ENCODE measurements at places on chromosomes 5 and 9.

GRCh38 chr9:37187713-37188439, 67.5 kb downstream of the ZCCHC7 start:
- DNase-seq = no peak

GRCh38 chr5:150490296-150490669, 17.6 kb upstream of the NDST1 start:
- no peak for DNase-seq

- DNase-seq = no peak
Observed at GRCh38 chr9:77927265-77927664, 104.3 kb downstream of the GNAQ start.

DNA sequence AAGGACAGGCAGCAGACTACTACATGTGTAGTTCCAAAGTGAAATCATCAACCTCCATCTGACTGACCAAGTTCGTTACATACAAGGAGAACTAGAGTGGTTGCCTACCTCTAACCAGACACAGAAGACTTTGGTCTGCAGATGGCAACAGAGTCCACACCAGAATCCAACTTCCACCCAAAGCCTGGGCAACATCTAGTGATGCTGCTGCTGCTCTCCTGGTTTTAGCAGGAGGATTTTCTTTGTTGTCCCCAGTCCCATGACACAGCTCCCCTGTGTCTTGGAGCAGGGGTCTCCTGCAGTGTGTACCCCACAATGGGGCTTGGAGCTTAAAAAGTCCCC, 46.4 kb upstream of the APC start:
- no peak for DNase-seq

- DNase-seq = no peak
Observed at GRCh38 chr9:124108216-124108615, 96.6 kb downstream of the LHX2 start.

DNA sequence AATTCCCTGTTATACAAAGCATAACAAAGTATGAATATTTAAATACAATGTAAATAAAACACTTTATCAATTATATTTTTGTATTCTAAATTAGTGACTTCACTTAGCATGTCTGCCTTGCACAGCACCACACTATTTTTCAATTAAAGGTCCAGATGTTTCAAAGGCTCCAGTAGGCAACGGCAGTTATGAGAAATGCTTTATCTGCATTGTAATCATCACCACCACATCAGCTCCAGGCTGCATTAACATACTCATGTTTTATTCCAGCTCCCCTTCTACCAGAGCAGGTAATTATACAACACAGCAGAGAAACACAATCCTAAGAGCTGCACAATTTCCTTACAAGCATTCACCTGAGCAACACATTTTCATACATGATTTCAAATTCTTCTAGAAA, 102.8 kb downstream of the MAPKAP1 start:
- DNase-seq = no peak

DNA sequence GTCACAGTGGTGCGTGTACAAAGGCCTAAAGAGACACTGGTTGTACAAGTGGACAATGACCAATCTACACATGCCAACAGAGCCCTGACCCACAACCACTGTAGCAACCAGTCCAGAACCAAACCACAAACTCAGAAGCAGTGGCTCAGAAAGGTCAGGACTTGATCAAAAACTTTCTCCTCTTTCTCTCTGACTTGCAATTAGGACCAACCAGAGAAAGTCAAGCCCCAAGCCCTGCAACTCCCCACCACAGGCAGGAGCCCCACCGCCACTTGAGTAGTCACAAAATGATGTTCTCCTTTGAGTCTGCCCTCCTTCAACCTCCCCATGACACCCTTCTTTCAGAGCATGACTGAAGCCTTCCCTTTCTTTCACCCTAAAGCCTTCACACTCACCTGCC, 291.8 kb downstream of the CDH10 start:
- DNase-seq = no peak

- DNase-seq = no peak
Observed at GRCh38 chr5:58258984-58259684, 200.8 kb downstream of the PLK2 start.

DNA sequence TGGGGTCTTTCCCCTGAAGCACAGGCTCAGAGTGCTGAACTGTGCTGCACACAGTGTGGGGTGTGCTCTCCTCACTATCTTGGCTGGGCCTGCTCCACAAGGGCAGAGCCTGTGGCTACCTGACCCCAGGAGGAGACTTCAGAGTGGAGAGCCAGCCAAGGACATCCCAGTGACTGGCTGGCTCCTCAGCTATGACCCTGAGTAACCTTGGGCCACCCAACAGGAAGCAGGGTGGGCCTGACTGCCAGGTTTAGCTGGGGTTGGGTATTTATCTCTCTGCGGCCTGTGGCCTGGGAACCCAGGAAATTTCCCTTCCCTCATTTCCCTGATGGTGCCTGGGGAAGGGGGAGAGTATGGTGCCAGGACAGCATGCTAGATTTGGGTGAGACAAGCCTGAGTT, 2.1 kb upstream of the EEIG1 start:
- no peak for DNase-seq

- DNase-seq = no peak
Observed at GRCh38 chr9:134170532-134171315, 6.4 kb upstream of the RNU6ATAC start.

DNA sequence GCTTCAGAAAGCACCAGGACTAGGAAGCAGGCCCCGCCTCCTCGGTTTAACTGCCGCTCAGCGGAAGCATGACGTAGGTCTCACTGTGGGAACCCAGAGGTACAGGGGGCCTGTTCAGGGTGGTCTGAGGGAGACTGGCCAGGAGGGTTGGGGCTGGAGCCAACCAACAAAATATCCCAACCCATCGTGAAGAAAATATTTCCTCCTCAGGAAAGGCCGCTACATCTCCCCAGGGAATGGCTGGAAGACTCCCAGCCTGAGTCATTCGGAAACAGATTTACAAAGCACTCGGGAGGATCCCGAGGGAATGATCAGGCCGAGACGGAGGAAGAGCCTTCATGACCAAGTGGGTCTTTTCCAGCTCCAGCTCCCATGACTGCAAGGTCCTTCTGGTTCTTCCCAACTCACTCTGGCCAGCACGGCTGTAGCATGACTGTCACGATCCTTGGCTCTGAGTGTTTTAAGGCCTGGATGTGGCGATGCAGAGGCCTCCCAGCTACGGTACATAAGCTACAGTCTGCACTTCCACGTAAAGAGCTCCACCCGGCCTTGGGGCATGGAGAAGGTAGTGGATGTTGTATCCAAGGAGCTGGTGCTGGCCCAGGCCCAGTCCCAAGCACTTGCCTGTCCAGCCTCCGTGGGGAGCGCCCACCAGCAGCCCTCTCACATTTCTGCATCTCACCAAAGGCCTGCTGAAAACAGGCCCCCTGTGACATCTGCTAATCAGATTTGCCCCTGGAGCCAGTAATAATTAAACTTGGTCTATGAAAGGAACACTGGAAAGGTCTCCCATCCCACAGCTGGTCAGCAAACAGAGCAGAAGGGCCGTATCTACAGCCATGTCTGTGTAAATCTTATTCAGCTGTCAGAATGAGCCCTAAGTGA, 100.6 kb downstream of the LHFPL2 start:
- no peak for DNase-seq

GRCh38 chr9:135551031-135551430, 5.1 kb downstream of the OBP2A start:
- DNase-seq = no peak

DNA sequence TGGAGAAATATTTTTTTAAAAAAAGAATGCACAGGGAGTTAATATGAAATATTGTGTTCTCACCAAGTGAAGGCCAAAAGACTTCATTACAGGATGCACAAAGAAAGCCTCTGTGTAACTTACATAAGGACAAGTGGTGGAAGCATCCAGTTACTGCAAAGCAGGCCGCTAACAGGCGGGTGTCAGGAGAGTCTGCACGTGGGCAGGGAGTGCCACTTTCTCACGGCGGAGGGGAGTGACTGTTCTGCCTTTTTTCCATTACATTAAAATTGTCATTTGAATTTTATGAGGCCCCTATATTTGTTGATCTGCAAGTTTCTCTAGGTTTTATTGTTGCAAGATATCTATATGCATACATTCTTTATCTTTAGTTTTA, 28.1 kb upstream of the SPATA31E1 start:
- no peak for DNase-seq

GRCh38 chr5:95163079-95163478, 121.8 kb downstream of the MCTP1 start:
- no peak for DNase-seq

DNA sequence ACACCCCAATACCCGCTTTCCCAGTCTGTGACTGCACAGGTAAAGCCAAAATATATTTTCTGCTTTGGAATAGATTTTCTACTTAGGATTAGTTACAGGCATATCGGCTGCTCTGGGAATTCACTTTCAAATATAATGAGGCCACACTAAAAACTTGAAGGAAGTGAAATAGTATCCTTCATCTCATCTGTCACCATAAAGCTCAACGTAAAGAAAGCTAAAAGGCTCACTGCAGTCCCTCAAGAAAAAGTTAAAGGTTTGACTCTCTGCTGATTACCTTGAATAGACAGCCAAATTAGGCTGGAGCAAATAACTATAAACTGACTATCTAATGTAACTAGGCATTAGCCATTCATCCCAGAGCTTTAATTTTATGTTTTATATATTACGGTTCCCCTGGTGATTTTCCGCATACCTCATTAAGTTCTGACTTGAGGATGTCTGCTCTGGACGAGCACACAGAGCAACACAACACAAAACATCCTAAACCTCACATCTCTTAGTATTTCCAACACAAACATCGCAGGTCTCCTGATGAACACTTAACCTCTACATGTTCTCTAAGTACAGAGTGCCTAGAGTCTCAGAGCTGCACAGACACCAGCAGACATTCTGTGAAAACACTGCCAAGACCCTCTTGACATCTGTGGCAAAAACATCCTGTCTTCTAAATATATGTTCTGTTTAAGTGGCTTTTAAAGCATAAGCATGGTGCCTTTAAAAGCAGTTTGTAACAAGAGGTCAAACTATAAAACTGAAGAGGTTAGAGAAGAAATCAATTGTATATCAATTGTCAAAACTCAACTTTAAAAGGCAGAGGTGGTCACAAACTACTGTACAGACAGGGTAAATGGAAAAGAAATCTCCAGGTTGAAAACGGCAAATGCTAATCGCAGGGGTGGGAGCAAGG, 35.4 kb downstream of the ELAVL2 start:
- DNase-seq = no peak

- DNase-seq = peak; percentile 53
Observed at GRCh38 chr5:138654281-138654867, 79.2 kb upstream of the HSPA9 start.

DNA sequence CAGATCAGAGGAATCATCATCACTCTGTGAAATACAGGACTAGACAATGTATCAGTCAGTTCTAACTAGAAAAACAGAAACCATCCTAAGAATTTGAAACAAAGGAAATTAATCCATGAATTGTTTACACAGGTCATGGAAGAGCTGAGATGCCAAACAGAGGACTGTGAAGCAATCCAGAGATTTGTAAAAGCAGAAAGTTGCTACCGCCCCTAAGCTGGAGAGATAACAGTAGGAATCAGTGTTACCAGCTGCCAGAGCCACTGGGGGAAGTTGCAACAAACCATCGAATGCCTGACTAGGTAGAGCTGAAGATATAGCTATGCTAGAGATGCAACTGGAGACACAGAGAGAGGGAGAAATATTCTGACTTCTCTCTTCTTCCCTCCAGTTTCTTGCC, 10.4 kb upstream of the MIER3 start:
- no peak for DNase-seq

GRCh38 chr5:14249258-14250082, 106.3 kb downstream of the TRIO start:
- no peak for DNase-seq

DNA sequence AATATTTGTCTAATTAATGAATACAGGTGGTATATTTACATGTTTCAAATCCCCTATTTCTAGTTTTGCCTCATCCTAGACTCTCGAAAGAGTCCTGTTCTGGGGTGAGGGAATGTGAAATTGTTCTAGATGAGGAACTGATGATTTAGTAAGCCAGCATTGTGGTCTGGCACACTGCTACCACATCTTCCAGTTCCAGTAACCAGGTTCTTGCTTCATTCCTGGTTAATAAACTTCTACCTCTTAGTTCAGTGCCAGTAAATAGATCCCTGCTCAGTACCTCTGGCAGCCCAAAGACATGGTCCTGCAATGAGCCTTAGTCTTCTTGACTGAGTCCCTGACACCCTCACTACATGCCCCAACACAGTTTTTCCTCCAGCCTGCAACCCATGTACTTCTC, 207.7 kb downstream of the SREK1 start:
- DNase-seq = no peak

DNA sequence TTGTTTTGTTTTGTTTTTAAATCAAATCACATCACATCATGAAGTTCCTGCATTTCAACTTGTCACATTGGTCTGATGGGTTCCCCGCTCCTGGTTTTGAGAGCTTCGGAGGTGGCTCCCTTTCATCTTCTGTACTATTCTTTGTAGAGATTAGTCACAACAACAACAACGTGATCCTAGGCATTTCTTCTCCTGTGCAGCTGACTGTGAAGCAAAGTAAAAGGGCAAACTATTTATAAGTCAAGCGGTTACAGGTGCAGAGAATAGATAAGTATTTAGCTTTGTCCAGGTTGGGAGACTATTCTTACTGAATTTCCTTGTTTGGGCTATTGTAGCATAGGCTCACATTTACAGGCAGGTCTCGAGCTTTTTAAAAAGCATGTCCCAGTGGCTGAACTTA, 197.7 kb upstream of the CDKN2B start:
- no peak for DNase-seq

DNA sequence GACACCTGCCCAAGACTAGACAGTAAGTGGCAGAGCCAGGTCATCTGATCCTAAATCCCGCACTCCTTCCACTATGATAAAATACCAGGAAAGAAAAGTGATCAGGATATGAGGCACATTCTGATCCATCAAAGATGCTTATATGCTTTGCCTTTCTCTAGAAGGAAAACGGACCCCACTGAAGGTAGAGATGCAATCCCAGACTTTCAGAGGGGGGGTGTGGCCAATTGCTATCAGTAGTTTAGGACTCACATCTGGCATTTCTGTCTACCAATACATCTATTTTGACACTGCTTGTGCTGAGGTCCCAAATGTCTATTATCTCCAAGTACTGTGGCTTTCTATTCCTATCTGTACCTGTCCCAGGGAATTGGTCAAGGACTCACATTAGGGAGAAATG, 1.7 kb downstream of the TRIM52 start:
- DNase-seq = no peak

GRCh38 chr9:34577400-34578240, 11.9 kb downstream of the CNTFR start:
- DNase-seq = no peak
